ENCODE measurements at places on chromosomes 11 and 22. TPM values are rescaled to one million over a fixed set of nuclear protein-coding genes. Genes with fewer than 3 reads are reported as not detected.
A peak's percentile ranks its signal among the peaks of the same experiment; 100 is the strongest.

DNA sequence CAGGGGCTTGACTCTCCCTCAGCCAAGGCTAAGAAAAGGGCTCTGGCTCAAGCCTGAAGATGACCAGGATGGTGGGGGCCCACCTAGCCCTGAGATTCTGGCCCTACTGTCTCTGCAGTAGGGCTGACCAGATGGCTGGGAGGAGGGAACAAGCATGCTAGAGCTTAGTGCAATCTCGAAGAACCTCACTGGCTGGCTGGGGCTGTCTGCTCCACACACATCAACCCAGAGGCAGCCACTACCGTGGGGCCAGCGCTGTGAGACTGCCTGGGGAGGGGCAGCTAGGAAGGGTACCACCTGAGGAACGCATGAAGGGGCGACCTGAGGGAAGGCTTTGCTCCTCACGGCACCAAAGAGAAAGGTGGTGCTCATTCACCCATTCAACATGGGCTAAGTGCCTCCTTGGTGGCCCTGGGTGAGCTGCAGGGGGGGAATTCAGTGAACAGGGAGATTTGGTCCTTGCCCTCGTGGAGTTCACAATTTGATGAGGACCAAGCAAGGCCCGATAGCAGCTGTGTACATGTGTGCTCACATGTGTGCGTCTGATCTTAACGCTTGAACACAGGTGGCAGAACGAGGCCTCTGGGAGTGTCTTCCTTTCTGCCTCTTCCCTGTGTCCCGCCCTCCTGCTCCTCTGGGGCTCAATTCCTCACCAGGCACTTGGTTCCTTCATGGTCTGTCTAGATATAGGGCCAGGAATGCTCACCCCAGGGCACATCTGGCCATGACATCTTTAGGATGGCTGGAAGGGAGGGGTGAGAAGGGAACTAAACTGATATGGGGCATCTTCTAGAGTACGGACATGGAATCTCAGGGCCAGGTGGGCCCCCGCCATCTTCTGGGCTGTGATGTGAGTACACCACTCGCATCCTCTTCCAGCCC, 102.3 kb upstream of the PITPNB start:
- no peak for DNase-seq

DNA sequence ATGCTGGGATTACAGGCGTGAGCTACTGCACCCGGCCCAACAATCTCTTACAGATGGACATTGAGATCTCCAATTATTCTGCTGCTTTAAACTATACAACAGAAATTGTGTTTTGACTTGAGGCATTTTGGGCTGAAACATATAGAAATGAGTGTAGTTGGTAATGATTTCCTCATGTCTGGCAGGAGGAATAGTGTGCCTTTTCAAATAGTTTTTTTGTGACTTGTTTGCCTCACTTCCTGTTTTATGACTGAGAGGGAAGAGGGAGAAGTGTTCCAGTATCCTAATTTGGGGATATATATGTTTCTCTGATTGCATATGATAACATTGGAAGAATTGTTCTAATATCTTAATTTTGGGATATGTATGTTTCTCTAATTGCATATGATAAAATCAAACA, 40.2 kb downstream of the EP300 start:
- peak; percentile 2 for DNase-seq

The KLHL35 gene
- 1.4 TPM for total RNA-seq

DNA sequence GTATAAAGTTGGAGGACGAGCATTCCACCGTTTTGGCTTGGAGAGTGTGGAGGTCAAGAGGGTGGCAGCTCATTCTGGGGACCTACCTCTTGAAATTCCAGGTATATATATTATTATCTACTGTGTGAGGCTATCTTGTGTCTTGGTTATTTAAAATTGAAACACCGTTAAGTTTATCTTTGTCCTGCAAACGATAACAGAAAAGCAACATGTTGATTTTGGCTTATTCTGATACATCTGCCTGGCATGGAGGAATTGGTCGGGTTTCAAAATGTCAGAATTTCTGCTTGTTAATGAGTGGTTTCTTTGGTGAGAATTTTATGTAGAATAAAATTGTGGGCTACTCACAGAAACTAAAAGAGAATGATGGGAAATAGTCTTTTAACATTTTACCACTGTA, 54.4 kb downstream of the SVIP start:
- DNase-seq, result no peak

- DNase-seq, result peak; percentile 4
These were observed 412.9 kb downstream of the METTL15 start for GRCh38 chr11:28521075-28521474.

DNA sequence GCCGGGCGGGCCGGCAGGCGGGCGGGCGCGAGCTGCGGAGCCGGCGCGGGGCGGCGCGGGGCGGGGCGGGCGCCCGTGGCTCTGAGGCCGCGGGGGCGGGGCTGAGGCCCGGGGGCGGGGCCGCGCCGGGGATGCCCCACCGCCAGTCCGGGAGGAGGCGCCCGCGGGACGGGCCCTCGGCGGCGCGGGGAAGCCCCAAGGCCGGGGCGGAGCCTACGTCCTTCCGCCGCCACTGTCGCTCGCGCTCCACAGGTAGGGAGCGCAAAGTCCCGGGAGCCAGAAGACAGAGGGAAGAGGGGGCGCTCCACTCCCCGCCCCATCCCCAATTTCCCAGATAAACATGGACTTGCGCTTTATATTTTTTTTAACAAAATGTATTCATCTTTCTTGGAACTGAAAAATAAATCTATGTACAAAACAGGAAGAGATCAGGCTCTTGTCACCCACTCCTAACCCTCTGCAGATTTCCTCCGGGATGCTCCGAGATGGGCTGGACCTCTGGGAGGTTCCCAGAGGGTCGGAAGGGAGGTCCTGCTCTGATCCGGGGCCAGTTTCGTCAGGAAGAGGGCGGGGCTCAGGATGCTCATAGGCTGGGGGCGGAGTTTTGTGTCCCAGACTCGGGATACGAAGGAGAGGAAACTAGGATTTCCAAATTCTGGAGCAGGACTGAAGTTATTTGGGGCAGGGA, at the start of gene MAP4K2:
Gene MAP4K2 (minus strand): TSS at position 57 of the 688 bp plus-strand sequence. CDS start 65 bp downstream, outside the sequence.
- DNase-seq, result peak; percentile 68

DNA sequence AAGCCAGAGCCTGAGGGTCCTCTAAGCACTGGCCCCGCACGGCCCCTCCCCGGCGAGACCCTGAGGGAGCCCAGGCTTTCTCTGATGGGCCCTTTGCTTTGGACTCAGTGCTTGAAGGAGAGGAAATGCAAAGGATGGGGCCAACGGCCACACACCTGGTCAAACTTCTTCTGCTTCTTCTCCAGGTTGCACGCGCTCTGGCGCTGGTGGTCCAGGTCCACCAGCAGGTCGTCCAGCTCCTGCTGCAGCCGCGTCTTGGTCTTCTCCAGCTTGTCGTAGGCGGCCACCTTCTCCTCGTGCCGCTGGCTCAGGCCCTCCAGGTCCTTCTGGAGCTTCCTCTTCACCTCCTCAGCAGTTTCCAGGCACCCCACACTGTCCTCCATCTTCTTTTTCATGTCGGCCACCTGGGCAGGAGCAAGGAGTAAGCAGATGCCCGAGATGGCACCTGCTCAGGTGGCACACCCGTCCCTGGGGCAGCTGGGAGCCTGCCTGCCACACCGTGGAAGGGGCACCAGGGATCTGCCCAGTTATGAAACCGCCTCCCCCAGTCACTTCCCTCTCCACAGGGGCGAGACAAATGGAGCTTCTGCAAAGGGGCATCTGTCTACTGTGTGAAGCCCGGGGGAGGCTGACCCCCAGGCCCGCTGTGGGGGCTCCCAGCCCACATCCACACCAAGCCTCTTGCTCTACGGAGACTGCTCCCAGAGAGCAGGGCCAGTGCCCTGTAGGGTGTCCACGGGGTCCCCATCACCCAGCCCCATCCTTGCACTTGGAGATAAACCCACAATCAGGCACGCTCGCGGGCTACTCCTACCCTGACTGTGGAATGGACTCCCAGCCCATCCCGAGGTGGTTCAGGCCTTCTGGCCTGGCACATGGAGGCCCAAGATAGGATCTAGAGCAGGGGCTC, 39.2 kb downstream of the APOL1 start:
- DNase-seq, result no peak

DNA sequence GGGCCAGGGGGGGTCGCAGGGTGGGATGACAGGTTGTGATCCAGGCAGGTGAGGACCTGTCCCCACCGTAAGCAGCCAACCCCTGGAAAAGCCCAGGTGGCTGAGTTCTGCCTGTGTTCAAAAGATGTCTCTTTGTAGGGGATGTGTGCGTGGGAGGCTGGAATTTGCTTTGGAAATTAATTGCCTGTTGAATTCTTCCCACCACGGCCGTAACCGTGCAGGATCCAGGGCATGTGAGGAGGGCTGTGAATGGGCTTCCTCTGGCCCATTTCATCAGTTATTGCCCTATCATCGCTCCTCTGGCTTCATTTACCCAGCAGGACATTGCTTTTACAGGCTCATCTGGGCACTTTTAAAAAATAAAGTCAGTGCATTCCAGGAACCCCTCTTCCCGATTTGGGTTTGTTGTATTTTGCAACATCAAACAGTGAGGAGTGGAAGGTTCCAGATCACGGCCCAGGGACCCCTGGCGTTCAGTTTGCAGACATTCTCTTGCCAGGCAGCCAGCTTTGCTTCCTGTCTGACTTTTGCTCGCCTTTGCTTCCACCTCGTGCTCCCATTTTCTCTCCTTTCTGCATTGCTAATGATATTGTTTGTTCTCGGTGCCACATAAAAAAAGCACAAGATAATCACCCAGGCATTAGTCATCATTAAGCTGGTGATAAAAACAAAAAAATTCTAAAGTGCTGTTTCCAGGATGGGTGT, 1306.6 kb downstream of the BRD1 start:
- DNase-seq, result no peak

- no peak for DNase-seq
These were observed 2.7 kb downstream of the P2RY6 start for GRCh38 chr11:73274722-73275380.

- DNase-seq, result peak; percentile 77
These were observed 31.3 kb downstream of the CEP57 start for GRCh38 chr11:95821640-95822039.

The TESMIN gene
- 0.56 TPM for total RNA-seq

Data from IMR-90 (cell line).